ENCODE measurements at places on chromosomes 2 and 18.
A peak's percentile ranks its signal among the peaks of the same experiment; 100 is the strongest.

DNA sequence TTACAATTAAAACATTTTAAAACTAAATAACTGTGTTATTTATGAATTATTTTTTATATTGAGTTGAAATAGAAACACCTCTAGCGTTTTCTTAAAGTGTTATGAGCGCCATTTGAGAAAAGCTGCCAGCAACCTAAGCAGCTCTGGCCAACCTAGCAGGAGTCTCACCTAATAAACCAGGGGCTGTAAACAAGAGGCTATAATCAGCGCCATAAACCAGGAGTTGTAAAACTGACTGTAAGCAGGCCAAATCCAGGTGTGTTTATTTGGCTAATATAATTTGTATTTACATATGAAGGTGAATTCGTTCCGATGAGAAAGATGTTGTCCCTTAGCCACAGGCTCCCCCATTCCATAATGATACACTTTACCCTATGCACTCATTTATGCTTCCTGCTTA is 34.7 kb downstream of the LRRTM1 start:
- no peak for DNase-seq

- no peak for DNase-seq
These were observed 65.9 kb downstream of the AAK1 start for GRCh38 chr2:69577467-69578197.

DNA sequence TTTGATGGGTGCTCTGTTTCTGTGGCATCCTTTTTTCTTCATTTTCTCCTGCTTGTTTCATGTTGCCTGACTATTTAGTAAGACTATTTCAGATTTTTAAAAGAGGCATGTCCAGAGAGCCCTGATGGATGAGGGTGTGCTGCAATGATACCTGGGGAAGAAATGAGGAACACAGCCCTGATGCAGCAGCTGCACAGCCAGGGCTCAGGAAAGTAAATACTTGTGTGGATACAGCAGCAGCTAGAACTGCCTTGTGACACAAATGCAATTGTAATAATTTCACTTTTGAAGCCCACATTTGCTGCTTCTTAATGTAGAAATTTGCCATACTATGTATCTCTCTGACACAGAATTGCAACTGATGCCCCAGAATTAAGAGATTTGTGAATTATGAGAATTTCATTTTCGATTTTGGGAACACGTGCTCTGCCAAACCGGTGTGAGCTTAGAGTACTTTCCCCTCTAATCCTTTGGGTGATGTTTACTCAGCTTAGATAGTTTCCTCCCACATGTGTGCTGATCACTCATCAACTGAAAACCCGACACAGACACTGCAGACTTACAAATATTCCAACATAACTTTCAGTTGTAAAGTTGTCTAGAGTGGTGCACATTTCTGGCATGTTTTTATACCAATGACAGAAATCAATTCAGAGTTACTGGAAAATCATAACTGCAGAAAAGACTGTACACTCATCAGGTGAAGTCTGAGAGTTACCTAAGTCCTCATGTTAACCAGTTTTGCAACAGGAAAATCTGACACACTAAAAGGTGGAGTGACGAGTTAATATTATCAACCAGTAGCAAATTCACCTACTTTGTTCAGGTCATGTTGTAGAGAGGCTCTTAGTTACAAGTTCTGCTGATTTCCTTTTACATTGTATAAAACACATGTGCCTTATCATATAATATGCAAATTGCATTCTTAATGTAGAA is 383.4 kb downstream of the CBLN2 start:
- DNase-seq, result no peak

DNA sequence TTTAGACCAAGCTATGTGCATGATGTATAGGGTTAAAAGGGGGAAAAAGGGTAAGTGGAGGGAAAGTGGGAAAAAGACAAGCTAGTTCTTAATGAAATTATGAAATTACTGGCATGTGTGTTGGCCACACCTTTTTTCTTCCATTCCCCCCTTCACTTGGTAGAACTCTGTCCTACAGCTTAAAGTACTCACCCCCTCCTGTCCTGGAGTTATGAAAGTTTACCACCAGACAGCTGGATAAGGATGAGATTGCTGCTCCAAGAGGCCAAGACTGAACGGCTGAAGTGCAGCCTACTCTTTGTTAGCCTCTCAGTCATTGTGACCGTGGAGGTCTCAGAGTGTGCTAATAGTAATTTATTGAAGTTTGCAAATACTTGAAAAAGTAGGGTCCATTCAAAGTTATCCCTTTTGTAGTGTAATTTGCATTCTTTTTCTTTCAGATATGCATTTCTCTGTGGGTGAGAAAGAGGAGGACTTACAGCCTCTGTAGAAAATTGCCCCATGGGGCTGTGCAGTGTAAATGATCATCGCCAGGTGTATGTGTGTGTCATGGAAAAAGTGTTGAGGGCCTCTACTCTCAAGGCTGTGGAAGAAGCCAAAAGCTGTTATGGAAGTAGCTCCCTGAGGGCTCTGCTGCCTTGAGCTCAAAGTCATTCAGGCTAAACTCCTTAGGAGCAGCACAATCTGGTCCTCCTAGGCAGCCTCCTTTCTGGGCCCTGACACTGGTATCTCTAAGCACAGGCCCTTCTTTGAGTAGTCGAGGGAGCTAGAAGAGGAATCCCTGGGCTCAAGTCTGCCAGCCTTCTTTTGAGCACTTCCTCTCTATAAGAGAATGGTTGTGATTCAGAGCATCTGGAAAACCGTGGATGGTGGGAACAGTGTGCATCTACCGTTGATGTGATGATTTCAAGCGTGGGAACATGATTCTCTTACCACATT is 46.2 kb downstream of the LHCGR start:
- no peak for DNase-seq

GRCh38 chr18:47863041-47863440 is 67.4 kb downstream of the SMAD2 start:
- no peak for DNase-seq

DNA sequence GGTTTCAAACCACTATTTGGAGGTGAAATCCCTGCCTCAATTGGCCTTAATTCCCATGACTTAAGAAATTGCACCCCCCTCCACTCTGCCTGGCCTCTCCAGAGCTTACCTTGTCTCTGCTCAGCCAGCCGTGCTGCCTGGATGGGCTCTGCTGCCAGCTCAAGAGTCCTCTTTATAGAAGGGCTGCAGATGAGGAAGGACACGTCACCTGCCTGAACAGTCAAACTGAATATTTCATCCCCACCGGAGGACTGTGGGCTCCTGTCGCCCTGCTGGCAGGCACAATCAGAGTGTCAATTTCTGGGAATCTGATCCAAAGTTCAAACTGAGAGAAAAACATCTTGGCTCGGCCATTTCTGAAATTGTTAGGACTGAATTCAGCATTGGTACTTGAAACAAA is at the start of gene OTOS:
Gene OTOS, minus strand, starts transcription at position 148 of the 400 bp plus-strand sequence. CDS start 332 bp downstream, outside the sequence.
- no peak for DNase-seq

- DNase-seq, result peak; percentile 3
These were observed 189.4 kb upstream of the CWC22 start for GRCh38 chr2:180196419-180196977.

DNA sequence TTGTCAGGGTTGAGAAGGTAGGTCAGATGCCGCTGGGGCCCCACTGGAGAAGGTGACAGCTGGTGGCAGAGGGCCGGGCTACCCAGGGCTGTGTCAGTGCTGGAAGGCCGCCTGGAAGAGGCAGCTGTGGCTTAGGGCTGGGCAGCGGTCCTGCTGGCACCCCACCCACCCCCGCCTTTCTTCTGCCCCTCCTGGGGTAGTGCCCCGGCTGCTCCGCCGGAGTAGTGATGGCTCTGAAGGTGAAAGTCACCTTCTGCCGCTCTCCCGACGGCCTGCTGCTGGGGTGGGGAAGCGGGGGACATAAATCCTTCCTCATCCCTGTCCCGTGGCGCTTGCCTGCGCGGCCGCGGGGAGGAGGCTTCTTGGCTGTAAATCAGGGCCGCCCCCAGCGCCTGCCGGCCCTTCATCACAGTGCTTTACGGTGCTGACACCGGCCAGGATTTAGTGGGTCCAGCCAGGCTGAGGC is 332.2 kb downstream of the DYSF start:
- DNase-seq, result no peak

DNA sequence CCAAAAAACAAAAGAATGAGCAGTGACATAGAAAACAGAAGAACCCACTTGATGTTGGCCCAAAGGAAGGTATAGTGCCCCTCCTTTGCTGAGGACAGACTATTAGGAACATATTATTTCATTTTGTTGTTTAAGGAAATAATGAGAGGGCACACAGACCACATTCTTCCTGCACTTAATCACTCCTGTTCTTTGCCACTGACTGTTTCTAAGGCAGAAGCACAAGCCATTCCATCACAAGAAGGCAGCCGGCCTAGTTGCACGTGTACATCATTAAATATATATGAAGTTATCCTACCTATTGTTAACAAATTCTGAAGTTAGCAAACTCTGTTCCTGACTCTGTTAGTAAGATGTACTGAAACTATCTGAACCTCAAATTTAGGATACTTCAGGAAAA is 110.0 kb downstream of the LNPK start:
- no peak for DNase-seq

- no peak for DNase-seq
These were observed 557.7 kb upstream of the TNP1 start for GRCh38 chr2:217417536-217417935.

DNA sequence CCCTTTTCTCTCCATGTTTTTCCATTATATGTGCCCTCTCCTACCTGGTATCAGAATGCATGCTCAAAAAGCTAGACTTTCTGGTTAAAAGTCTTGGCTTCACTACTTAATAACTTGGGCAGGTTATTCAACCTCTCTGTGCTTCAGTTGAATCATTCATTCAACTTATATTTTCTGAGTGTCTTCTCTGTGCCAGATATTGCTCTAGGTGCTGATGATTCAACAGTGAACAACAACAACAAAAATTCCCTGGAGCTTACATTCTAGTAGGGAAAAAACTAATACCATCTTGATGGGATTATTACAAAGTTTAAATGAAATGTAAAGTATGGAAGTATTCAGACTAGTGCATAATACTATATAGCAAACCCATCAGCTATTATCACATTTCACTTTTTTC is 55.2 kb downstream of the SOS1 start:
- DNase-seq, result no peak

- no peak for DNase-seq
These were observed 152.5 kb upstream of the APCDD1 start for GRCh38 chr18:10301831-10302483.

- no peak for DNase-seq
These were observed 30.5 kb downstream of the DNMT3A start for GRCh38 chr2:25310965-25311864.

- no peak for DNase-seq
These were observed 2.5 kb downstream of the ITGAV start for GRCh38 chr2:186592137-186592875.

GRCh38 chr18:1015777-1016176 is 111.1 kb downstream of the ADCYAP1 start:
- DNase-seq, result no peak

DNA sequence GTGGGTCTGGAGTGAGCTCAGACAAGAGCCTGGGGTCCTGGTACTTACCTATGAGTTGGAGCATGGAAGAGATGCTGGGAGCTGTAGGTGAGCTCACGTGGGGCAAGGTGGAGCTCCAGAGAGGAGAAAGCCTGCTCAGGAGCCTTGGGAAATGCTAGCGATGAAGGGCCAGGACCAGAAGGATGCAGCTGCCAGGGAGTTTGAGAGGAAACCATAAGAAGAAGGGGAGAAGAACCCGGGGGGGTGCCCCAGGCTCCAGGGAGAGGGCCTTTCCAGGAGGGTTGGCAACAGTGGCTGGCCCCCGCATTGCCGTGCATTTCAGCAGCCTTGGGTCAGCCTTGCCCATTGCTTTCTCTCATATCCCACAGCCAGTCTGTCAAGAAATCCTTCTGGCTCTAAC is 268.7 kb downstream of the GLI2 start:
- DNase-seq, result no peak

DNA sequence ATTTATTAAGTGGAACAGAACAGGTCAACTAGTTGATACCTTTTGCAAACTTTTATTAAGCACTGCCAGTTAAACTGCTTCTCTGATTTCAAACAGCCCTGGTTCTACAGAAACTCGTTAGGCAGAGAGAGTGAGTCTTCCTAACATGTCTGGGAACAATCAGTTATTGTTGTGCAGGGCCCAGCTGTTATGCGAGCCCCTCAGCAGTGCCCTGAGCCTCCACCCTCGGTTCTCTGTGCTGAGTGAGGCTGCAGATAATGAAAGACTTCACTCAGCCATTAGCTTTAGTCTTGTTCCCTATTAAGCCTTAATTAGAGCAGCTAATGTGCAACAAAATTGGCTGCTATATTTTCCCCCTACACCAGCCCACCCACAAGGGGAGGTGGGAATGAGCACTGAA is 39.6 kb downstream of the KCTD18 start:
- no peak for DNase-seq

DNA sequence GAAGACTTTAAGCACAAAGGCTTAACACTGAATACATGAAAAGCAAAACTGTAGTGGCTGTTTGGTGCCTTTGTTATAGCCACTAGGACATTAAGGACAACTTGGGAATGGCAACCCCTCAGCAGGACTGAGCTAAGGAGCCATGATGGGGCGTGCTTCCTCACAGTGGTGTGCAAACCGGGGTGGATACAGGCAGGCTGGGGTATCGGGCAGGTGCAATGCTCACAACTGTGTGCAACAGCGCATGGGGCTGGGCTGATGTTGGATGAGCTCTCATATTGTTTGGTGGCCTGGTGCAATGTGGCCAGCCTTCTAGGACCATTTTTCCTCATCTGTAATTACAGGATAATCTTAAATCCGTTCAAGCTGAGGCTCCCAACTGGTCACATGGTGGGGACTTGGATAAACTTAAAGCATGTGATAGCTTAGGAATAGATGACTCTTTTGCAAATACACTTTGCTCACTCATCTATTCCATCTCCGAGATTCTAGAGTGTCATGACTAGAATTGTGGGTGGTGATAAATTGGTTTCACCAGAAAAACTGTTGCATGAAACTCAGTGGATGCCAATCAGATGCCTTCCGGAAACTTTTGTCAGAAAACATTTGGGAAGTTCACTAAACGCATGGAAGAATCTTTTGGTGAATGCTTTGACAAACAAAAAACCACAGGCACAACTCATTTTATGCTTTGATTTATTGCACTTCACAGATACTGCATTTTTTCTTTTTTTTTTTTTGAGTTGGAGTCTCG is 116.5 kb downstream of the PXDN start:
- peak; percentile 83 for DNase-seq

DNA sequence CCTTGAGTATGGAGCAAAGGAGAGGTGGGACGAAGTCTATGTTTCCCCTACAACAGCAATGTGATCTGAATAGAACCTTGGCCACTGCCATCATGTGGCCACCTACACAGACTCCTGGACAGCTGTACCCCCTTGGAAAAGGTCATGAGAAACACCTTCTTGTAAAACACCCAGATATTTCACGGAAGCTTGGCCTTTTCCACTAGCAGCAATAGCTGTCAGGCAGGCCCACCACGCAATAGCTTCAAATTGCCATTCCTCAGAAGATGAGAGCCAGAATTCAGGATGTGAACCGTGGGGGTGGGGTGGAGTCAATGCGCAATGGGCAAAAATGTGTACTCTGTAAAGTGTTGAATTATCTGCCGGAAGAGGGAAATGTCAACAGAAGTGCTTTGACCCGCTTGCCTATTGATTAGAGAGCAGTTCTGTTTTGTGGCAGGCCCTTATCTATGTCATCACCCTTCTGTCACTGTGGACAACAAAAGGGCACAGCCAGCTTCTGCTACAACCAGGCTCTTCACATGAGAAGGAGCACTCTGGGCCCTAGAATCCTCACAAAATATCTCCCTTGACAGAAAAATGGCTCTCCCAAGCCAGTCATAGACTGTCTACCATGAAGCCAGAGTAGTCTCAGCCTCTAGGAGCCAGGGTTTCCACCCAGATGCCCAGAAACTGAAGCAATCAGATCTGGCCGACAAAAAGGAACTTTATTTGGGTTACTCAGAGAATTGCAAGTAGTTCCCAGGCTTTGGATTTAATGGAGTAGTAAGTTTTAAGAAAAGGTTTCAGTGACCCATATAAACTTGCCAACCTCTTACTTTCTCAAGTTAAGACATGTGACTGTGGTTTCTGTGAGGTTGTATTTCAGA is 9.5 kb downstream of the INPP1 start:
- DNase-seq, result no peak

GRCh38 chr2:118121986-118122524 is 33.8 kb downstream of the INSIG2 start:
- peak; percentile 11 for DNase-seq
